ENCODE measurements at places on chromosomes 4 and X. TPM values are rescaled to one million over a fixed set of nuclear protein-coding genes. Genes with fewer than 3 reads are reported as not detected.

TCEAL5 gene
- total RNA-seq, result not detected

BMPR1B gene
- not detected for total RNA-seq

PSAPL1 gene
- total RNA-seq, result not detected

MAGEA12 gene
- total RNA-seq, result not detected

NPY5R gene
- total RNA-seq, result not detected

TLR1 gene
- 6.0 TPM for total RNA-seq

ETDA gene
- total RNA-seq, result not detected

ATP1B4 gene
- total RNA-seq, result not detected

IL2RG gene
- 33.6 TPM for total RNA-seq

TMPRSS11A gene
- not detected for total RNA-seq

DCUN1D4 gene
- 34.2 TPM for total RNA-seq

LONRF3 gene
- not detected for total RNA-seq

SLC30A9 gene
- total RNA-seq, result 42.5 TPM

TMEM35A gene
- total RNA-seq, result not detected

MAGED4B gene
- total RNA-seq, result 10.5 TPM

NSG1 gene
- total RNA-seq, result 35.5 TPM

MUC7 gene
- total RNA-seq, result not detected

FAM9B gene
- not detected for total RNA-seq

CBLL2 gene
- not detected for total RNA-seq

BGN gene
- not detected for total RNA-seq

IRS4 gene
- not detected for total RNA-seq

IBSP gene
- total RNA-seq, result not detected

BEX5 gene
- not detected for total RNA-seq

LNX1 gene
- not detected for total RNA-seq

EMCN gene
- not detected for total RNA-seq

NR3C2 gene
- total RNA-seq, result 2.4 TPM

SORCS2 gene
- total RNA-seq, result not detected

HGFAC gene
- total RNA-seq, result not detected

CTAG1A gene
- not detected for total RNA-seq

SRPX gene
- not detected for total RNA-seq

HS6ST2 gene
- total RNA-seq, result not detected

TRPC5OS gene
- not detected for total RNA-seq

MAGEA10 gene
- total RNA-seq, result not detected

SH3D19 gene
- total RNA-seq, result not detected

FAM149A gene
- not detected for total RNA-seq
